Ureter (tissue), 1 donor: ENCODE measurements at places on chromosomes 2 and 18. TPM values are rescaled to one million over a fixed set of nuclear protein-coding genes. Genes with fewer than 3 reads are reported as not detected.
A peak's percentile ranks its signal among the peaks of the same experiment; 100 is the strongest.

DNA sequence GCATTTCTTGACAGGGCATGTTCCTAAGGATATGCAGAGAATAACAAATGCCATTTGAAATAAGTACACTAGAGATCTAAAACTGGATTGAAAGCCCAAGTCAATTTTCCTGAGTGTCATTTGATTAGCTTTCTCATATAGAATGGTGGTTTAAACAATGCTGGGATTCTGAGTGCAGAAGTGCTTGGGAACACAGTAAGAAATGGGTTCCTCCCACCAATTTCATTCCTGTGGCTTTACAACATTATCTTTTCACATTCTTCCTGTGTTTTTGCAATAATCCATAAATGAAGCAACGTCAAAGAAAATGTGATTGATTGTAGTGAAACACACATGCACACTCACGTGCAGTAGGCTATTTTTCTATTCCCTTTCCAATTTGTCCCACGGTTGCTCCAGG is 1858.4 kb upstream of the PIK3C3 start:
- no peak for DNase-seq

- DNase-seq = no peak
These were observed 66.4 kb downstream of the MAPK4 start for GRCh38 chr18:50626317-50626716.

- DNase-seq = no peak
These were observed 301.4 kb downstream of the GALR1 start for GRCh38 chr18:77551055-77551454.

GRCh38 chr2:213238753-213239495 is 45.3 kb upstream of the SPAG16 start:
- no peak for DNase-seq

GRCh38 chr2:156852210-156852609 is 405.3 kb upstream of the GALNT5 start:
- no peak for DNase-seq

GRCh38 chr2:226691255-226691654 is 108.4 kb downstream of the IRS1 start:
- no peak for DNase-seq

GRCh38 chr2:20429528-20429927 is 17.3 kb upstream of the RHOB start:
- DNase-seq = peak; percentile 36

- DNase-seq = no peak
These were observed 16.4 kb upstream of the CD8A start for GRCh38 chr2:86807133-86807467.

- DNase-seq = no peak
These were observed 60.3 kb upstream of the TTC21B start for GRCh38 chr2:166013878-166014277.

DNA sequence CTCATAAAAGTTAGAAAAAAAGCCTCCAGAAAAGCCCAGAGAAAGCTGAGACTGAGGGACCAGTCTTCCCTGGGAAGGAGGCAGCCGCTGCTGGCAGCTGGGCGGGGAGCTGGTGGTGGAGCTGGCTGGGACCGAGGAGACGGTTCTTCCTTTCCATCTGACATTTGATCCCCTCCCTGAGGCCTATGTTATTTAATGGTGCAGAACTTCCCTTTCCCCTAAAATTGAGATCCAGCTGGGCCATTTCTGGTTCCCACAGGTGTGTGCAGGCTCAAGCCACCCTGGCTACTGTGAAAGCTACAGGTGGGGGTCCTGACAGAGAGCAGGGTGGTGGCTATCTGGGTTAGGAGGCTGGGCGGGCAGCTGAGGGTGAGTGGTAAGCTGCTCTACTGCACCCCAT is 81.5 kb upstream of the FZD7 start:
- DNase-seq = no peak

GRCh38 chr18:76364282-76365259 is 130.5 kb downstream of the ZNF516 start:
- no peak for DNase-seq

DNA sequence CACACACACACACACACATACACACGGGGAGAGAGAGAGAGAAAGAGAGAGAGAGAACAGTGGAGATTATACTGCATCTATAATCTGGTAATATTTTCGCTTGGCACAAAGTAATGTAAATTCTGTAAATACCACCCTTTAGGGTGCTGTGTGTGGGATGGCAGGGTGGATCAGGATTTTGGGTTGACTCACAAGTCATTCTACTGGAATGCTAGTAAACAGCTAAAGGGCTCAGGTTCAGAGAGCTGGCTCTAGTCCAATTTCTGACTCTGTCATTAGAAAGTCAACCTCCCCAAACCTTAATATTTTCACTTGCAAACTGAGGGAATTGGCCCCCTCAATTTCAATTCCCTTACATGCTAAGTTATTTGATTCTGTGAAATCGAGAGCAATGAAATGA is 308.3 kb downstream of the TSN start:
- no peak for DNase-seq

GRCh38 chr2:109452318-109453305 is 161.2 kb downstream of the SEPTIN10 start:
- no peak for DNase-seq

GRCh38 chr18:13086906-13087305 is 95.7 kb downstream of the CEP192 start:
- DNase-seq = no peak

GRCh38 chr18:71831039-71831438 is 713.1 kb downstream of the CBLN2 start:
- DNase-seq = no peak

GRCh38 chr2:64601034-64601754 is 52.5 kb downstream of the SERTAD2 start:
- DNase-seq = no peak

GRCh38 chr2:47323009-47323821 is 79.7 kb upstream of the MSH2 start:
- DNase-seq = peak; percentile 82

DNA sequence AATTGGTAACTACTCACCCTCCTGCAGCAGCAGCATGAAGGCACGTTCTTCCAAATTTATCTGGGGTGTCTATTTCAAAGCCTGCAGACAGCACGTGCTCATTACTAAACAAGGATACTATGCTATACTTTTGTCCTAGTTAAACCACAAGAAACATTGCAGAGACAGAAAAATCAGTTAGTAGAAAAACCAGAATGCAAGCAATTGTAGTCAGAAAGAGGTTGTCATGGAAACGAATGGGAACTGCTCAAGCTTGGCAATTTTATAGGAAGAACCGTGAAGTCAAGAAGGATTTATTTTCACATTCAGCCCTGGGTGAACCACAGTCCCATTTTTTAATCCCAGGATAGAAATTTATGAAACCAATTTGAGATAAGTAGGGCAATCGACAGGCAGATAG is 162.2 kb upstream of the PGAP1 start:
- DNase-seq = no peak

GRCh38 chr2:233367586-233367985 is 13.3 kb downstream of the DGKD start:
- DNase-seq = no peak

- DNase-seq = no peak
These were observed 257.7 kb upstream of the UBE2E3 start for GRCh38 chr2:180722551-180723239.

GRCh38 chr2:20025065-20025786 is 12.8 kb upstream of the MATN3 start:
- DNase-seq = no peak

DNA sequence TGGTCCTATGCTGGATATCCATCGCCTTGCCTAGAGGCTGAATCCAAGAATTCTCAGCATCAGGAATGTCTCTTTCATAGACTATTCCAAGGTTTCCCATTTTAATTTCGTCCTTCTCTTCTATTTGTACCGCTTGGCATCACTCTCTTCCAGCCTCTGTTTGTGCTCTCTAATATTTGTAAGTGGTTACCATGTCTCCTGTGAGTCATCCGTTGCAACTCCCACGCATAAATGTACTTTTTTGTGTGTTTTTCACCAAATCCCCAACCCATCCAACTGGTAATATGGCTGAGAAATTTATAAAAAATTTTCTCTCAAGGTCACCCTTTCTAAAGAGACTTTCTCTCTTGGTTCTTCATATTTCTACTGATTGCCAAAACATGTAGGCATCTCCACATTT is 21.8 kb downstream of the COLEC12 start:
- DNase-seq = no peak

GRCh38 chr2:200810998-200811332 is 745 bp upstream of the BZW1 start:
- DNase-seq = no peak

GRCh38 chr2:50952596-50952995 is 79.3 kb downstream of the NRXN1 start:
- no peak for DNase-seq

DNA sequence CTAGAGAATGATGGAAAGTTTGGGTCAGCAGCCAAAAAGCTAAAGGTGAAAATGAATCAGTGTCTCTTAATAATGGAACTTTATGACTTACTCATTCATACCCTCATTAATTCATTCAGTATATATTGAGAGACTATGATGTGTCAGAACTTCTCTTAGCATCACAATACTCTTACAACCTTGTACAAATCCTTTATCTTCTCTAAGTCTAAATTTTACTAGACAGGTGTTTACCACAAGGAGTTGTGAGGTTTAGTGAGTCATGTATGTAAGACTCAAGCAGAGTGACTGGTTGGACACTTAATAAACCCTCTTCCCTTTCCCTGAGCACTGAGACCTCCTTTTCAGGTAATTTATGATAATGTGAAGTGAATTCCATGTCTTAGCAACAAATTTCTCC is 129.6 kb downstream of the PPP1R1C start:
- no peak for DNase-seq

DNA sequence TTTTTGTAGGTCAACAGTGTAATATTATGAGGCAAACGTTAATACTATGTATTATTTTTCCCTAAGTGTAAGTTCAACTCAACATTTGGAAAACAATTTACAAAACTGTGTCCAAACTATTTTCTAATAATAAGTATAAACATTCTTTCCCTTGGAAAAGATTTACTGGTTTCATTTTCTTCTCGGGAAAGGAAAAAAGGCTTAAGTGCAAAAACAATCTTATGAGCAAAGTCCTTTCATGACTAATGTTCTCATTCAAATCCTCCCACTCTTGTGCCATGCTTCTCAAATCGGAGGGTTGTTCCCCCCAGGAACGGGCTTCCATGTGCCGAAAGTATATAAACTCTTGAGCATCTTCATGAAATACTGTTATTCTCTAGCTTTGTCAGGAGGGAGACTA is 19.8 kb upstream of the L3MBTL4 start:
- no peak for DNase-seq

- peak; percentile 59 for DNase-seq
These were observed 19.1 kb upstream of the ITGA6 start for GRCh38 chr2:172408143-172408766.

DNA sequence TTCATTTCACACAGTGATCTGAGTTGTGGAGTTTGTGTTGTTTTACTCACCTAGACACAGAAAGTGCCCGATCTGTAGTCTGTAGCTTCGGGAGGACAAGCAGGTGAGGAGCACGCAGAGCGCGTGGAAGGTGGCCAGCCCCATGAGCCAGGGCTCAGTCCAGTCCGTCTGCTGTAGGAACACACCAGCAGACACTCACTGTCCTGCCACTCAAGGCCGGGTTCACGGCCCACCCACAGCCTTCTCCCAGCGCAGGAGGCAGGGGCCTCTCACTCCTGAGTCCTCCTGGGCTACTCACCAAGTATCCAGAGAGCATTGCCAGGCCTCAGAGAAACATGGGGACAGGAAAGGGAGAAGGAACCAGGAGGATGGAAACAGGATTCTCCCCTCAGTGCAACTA is 1.7 kb downstream of the TMEM18 start:
- DNase-seq = no peak

DNA sequence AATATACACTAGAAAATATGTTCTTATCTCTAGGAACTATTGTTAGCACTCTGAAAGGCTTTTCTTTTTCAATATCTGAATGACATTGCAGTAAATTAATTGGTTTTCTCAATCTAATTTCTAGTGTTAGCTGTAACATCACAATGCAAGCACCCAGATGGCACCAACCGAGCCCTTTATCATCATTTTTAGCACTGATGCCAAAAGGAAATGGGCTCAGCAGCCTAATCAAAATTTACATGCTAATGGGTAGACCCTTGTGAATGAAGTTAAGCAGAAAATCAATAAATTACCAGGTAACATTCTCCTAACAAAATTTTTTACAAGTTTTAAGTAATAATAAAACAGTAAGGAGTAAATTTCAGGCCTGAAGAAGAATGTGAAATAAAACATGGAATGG is 53.5 kb upstream of the PGAP1 start:
- no peak for DNase-seq

- no peak for DNase-seq
These were observed 35.6 kb downstream of the GLI2 start for GRCh38 chr2:120771111-120771780.

Gene KIAA1328
- 19.0 TPM for total RNA-seq

Gene RGPD4
- total RNA-seq = 0.08 TPM

Gene SERPINB12
- not detected for total RNA-seq

Gene ZNF2
- 4.5 TPM for total RNA-seq

Gene DSG4
- total RNA-seq = not detected

Gene CYTIP
- total RNA-seq = 15.8 TPM

Gene IL1F10
- not detected for total RNA-seq

Gene GCFC2
- 23.8 TPM for total RNA-seq

Gene TUBA4B
- not detected for total RNA-seq

Gene DAPL1
- 13.0 TPM for total RNA-seq

Gene CYP27A1
- total RNA-seq = 16.4 TPM

Gene EFEMP1
- total RNA-seq = 81.2 TPM

Gene ARL4C
- 24.4 TPM for total RNA-seq

Gene PPP1R1C
- 2.0 TPM for total RNA-seq

Gene PARD6G
- total RNA-seq = 26.4 TPM

Gene IL36G
- total RNA-seq = not detected

Gene ZNF532
- total RNA-seq = 114 TPM
